Esophagus (tissue), 2 donors: ENCODE measurements at places on chromosomes 7 and 10. TPM values are rescaled to one million over a fixed set of nuclear protein-coding genes. Genes with fewer than 3 reads are reported as not detected.

The DGKB gene
- polyA plus RNA-seq, result 0.09 TPM

The TRPV5 gene
- not detected for polyA plus RNA-seq

The VWC2 gene
- 0.02 TPM for polyA plus RNA-seq

The LIPN gene
- polyA plus RNA-seq, result 1.0 TPM

The SPDYE6 gene
- 0.22 TPM for polyA plus RNA-seq

The OSBPL3 gene
- 10.4 TPM for polyA plus RNA-seq

The GOLGA7B gene
- 1.7 TPM for polyA plus RNA-seq

The SLC39A12 gene
- polyA plus RNA-seq, result not detected

The ATOH7 gene
- not detected for polyA plus RNA-seq

The CTAGE8 gene
- polyA plus RNA-seq, result 0.01 TPM
